ENCODE measurements at places on chromosomes 2 and 18. TPM values are rescaled to one million over a fixed set of nuclear protein-coding genes. Genes with fewer than 3 reads are reported as not detected.

Gene LRP2
- total RNA-seq = 0.06 TPM

Gene ALKAL2
- not detected for total RNA-seq

Gene MPPE1
- 22.7 TPM for total RNA-seq

Gene SLC4A3
- total RNA-seq = 3.0 TPM

Gene PRKD3
- total RNA-seq = 12.7 TPM

Gene SIX2
- 0.97 TPM for total RNA-seq

Gene PLGLB1
- 0.48 TPM for total RNA-seq

Gene AP1S3
- 32.8 TPM for total RNA-seq

Gene FTCDNL1
- total RNA-seq = 2.8 TPM

Gene PDCD1
- total RNA-seq = not detected

Gene STON1
- 0.33 TPM for total RNA-seq

Gene CTIF
- 14.5 TPM for total RNA-seq

Gene CAPN13
- 0.07 TPM for total RNA-seq

Gene LAPTM4A
- 250 TPM for total RNA-seq

Gene CHPF
- 31.7 TPM for total RNA-seq

Gene C2orf78
- not detected for total RNA-seq

Gene ASB18
- not detected for total RNA-seq

Gene ERFE
- 9.1 TPM for total RNA-seq

Gene FAM110C
- total RNA-seq = 0.14 TPM
